ENCODE measurements at places on chromosomes 11 and 22.

DNA sequence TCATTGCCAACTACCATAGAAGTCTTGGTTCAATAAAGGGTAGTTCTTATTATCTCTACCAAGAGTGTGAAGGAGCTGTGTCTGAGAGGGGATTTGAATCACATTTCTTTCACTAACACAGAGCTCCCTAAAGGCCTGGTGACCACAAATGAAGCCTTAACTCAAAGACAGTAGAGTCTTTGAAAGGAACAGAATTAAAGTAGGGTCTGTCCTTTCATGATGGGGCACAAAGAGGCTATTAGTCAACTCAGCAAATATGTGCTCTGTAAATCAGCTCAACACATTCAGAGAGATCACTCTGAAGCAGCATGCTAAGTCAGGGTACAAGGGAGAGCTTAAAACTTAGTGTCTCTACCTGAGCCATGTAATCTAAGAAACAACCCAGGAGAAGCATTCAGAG, 212.4 kb upstream of the SYN3 start:
- no peak for DNase-seq

DNA sequence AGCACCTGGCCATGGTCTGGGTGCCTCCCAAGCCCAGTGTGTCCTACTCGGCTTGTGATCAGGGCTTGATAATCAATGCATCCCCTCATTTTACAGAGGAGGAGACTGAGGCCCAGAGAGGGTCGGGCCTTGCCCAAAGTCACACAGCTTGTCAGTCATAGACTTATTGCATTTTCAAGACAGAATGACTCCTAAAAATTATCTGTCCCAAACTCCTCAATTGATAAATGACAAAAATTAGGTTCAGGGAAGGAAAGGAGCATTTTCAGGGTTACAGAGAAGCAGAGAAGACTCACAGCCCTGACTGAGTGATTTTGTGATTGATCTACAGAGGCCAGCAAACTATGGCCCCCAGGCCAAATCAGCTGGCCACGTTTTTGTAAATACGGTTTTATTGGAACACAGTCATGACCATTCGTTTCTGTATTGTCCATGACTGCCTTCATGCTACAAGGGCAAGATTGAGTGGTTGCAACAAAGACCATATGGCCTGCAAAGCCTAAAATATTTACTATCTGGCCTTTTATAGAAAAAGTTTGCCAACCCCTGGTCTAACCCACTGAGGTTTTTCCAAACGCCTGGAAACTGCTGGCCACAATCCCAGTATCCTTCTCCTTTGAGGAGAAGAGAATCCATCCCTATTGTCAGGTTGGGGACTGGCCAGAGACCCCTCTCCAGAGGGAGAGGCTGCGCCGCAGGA, 35.1 kb upstream of the NAV2 start:
- DNase-seq, result no peak

- DNase-seq, result peak; percentile 89
Measured at GRCh38 chr11:78796956-78797355, 222.3 kb upstream of the NARS2 start.

- DNase-seq, result peak; percentile 33
Measured at GRCh38 chr11:47861728-47862127, 13.6 kb upstream of the NUP160 start.

GRCh38 chr11:47967577-47968525, 12.5 kb upstream of the PTPRJ start:
- DNase-seq, result no peak

GRCh38 chr11:122697636-122698167, 42.2 kb downstream of the UBASH3B start:
- peak; percentile 91 for DNase-seq

DNA sequence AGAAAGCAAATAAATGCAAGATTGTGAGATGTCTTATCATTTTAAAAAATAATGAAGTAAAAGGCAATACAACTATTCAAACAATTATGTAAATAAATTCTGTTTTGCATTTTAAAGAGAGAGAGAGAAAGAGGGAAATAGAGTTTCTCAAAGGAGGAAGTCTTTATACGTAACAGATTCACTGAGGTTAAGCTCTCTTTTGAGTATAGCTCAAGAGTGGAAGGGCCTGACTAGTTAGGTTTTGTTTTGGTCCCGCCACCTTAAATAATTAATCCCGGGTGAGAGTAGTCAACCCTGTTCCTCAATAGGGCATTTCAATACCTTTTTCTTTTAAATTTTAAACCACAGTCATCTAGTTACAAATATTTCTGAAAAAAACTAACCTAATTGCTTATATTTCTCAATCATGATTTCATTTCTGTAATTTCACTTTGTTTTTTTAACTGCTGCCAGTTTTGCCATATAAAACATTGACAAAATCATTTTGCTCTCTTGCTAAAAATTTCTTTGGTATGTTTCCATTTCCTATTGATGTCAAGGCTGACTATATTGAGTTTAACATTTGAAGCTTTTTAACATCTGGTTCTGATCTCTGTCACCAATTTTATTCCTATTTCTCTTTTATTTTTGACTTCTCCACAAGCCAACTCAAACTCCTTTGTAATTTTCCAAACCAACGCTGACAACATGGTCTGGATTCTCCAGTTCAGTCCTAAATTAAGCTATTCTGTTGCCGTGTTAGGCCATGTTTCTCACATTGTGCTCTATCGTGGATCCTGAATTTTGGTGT, 10.3 kb downstream of the OR10D3 start:
- no peak for DNase-seq

GRCh38 chr22:37079668-37080171, 28.2 kb downstream of the KCTD17 start:
- DNase-seq, result no peak

GRCh38 chr11:5923794-5924193, 18.3 kb upstream of the OR56A3 start:
- peak; percentile 28 for DNase-seq

DNA sequence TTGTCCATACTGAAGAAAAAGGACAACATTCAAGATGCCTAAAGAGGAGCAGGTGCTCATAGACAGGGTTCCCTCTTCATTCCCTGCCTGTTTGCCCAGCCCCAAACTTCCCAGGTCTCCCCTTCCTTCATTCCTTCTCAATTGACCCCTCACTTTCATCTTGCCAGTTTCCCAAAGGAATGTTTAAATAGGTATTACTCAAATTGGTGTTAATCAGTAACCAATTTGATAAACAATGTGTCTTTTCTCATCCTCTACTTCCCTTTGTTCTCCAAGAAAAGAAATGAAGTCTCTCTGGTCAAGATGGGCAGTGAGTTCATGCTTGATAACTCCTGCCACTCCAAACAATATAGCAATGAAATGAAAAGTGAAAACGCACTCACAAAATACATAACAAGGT, 101.9 kb downstream of the TMPRSS5 start:
- no peak for DNase-seq

GRCh38 chr22:50264104-50264745, 2.7 kb upstream of the MAPK12 start:
- no peak for DNase-seq

GRCh38 chr11:118530180-118530682, 761 bp upstream of the TMEM25 start:
- no peak for DNase-seq

- DNase-seq, result peak; percentile 98
Measured at GRCh38 chr11:57322256-57323166, 2.2 kb downstream of the TNKS1BP1 start.

- no peak for DNase-seq
Measured at GRCh38 chr11:95461858-95462257, 230.9 kb upstream of the SESN3 start.

GRCh38 chr11:19307498-19307897, 66.8 kb upstream of the E2F8 start:
- no peak for DNase-seq

DNA sequence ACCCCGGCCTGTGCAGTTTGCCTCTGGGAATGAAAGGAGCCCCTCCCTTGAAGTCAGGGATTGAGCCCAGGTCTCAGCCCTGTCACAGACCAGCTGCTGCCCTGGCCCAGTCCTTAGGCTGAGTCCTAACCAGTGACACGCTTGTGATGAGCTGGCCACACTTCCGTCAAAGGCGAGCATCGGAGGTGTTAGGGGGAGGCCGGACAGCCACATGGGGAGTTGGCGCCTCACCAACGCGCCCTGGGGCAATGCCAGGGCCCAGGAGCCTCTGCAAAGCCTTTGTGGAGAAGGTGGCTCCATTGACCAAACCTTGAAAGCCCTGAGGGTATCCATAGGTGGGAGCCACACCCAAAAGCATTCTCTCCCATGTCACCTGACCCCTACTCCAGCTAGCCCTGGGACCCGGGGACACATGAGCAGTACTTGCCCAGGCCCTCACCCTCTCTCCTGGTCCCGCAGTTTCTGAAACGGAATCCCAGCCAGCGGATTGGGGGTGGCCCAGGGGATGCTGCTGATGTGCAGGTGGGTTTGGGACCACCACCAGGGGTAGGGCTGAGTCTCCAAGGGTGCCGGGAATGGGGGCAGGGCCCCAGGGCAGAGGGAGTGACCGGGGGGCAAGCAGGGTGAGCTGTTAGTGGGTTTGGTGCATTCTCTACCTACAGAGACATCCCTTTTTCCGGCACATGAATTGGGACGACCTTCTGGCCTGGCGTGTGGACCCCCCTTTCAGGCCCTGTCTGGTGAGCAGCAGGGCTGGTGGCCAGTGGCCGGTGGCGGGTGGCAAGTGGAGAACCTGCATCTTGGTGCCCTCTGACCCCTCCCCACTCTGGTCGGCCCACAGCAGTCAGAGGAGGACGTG, 3.7 kb downstream of the PTPRCAP start:
- DNase-seq, result no peak

DNA sequence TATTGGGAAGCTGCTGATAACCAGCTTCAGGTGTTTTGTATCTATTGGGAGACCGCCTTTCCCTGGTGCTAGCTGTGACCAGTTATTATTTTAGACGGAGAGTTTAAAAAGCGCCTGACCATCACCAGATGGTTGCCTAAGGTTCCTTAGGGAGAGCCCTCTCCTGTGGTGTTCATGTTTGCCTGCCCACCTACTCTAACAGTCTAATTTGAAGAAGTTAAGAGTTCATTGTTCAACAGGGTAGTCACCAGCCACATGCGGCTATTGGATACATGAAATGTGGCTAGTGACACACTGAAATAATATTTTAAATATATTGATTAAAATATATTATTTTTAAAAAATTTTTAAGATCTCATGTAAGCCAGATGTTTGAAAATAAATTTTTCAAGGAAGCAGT, 71.3 kb upstream of the SLN start:
- DNase-seq, result no peak

DNA sequence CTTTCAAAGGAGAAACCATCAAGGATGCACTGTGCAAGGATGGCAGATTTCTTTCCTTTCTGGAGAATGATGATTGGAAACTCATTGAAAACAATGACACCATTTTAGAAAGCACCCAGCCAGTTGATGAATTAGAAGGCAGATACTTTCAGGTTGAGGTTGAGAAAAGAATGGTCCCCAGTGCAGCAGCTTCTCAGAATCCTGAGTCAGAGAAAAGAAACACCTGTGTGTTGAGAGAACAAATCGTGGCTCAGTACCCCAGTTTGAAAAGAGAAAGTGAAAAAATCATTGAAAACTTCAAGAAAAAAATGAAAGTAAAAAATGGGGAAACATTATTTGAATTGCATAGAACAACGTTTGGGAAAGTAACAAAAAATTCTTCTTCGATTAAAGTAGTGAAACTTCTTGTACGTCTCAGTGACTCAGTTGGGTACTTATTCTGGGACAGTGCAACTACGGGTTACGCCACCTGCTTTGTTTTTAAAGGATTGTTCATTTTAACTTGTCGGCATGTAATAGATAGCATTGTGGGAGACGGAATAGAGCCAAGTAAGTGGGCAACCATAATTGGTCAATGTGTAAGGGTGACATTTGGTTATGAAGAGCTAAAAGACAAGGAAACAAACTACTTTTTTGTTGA, 9.8 kb downstream of the FAM111A start:
- DNase-seq, result no peak

- DNase-seq, result peak; percentile 39
Measured at GRCh38 chr11:130145311-130145812, 14.2 kb upstream of the ST14 start.

- DNase-seq, result no peak
Measured at GRCh38 chr11:120467627-120468026, 43.9 kb upstream of the GRIK4 start.

- no peak for DNase-seq
Measured at GRCh38 chr11:2447253-2447950, 2.6 kb downstream of the KCNQ1 start.

DNA sequence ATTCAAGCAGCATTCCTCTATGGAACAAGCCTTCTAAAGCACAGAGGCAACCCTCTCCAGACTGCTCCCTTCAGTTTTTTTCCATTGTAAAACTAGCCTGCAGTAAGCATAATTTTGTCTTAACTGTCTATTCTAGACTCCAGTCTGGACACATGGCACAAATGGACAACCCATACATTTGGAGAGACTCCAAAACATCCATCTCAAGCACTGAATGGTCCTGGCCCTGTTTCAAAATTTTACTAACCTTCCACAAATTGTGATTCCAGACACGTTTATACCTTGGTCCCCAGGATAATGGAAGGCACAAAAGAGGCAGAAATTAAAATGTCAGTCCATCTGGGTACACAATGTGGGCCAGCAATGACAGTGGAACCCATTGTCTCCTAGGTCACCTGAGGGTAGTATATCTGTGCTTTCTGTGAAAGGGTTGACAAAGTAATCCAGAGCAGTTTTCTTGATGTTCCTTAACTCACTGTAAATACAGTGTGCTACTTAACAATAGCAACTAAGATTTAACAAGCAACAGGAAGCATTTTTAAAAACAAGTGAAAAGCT, 16.2 kb upstream of the SESN3 start:
- DNase-seq, result no peak
